Activated naive CD4-positive, alpha-beta T cell (primary cell): ENCODE measurements at places on chromosomes 2 and 18.

GRCh38 chr18:76565238-76566173 is 70.5 kb upstream of the ZNF516 start:
- DNase-seq: no peak

GRCh38 chr2:216219861-216220260 is 110.7 kb downstream of the XRCC5 start:
- DNase-seq: no peak

DNA sequence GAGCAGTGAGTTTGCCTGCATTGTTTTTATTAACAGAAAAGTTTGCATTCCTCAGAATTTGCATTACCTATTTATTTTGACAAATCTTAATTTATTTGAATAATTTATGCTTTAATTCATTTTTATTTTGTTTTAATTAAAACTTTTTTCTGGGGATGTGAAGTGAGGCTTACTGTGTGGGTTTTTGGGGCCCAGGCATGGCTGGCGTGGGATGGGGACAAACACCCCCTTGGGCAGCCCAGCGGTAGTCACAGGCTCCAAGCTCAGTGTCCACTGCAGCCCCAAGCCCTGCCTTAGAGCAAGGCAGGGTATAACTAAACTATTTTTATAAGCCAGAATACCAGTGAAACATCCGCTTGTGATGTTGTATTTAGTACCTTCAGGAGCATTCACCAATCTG is 95.7 kb upstream of the PXDN start:
- DNase-seq: no peak

DNA sequence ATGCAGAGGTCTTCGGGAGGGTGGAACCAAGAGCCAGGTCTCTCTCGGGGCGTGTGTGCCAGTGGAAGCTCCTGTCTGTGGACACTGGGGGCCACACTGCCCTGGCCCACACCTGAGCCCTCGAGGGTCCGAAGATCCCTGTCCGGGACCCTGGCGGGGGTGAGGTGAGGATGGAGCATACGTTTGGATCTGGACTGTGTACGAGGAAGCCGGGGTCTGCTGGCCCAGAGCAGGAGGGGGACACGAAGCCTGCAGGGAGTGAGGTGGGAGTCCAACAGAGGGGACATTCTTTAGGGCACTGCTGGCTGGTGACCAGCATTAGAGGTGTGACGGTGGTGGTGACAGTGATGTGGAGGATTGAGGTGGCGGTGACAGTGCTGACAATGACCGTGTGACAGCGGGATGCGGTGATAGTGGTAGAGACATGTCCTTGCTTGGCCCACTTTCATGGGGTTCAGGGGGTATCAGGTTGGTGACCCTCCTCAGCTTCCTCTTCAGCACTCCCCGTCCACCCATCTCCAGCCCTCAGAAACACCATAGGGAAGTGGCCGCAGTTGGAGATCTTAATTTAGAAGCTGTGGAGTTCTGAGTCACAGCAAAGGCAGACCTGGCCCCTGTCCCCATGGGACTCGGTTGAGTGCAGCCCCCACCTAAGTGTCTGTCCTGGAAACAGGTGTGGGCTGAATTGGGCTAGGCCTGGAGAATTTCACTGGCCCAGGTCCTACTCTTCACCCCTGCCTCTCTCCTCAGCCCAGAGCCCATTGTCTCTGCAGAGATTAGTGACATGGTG is 252.0 kb downstream of the DYSF start:
- no peak for DNase-seq
